ENCODE measurements at places on chromosomes 12 and 14.
A peak's percentile ranks its signal among the peaks of the same experiment; 100 is the strongest.

- DNase-seq = no peak
Measured at GRCh38 chr12:54075974-54076373, 22.3 kb downstream of the HOXC4 start.

- peak; percentile 94 for DNase-seq
Measured at GRCh38 chr12:113700943-113701342, 229.3 kb upstream of the LHX5 start.

GRCh38 chr12:14193639-14194038 is 171.8 kb upstream of the ATF7IP start:
- DNase-seq = no peak

DNA sequence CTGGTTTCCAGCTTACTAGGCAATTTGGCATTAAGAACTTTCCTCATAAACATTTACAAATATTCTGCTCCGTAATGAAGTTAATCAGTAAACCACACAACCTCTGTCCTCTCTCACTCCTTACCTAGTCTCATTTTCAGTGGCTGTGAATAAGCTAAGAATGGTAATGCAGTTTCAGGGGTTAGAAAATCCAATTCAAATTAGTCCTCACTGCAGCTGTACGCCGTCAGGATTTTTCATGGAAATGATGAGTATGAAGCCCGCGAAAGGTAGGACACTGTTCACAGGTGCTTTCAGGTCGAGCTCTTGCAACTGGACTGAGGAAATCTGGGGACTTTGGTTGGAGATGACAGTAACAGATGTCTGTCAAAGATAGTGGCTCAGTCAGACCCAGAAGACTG is 29.6 kb downstream of the NR1H4 start:
- no peak for DNase-seq

- peak; percentile 75 for DNase-seq
Measured at GRCh38 chr12:120677765-120678473, 9.0 kb upstream of the MLEC start.

GRCh38 chr12:53190108-53190729 is 9.5 kb upstream of the CSAD start:
- peak; percentile 89 for DNase-seq

DNA sequence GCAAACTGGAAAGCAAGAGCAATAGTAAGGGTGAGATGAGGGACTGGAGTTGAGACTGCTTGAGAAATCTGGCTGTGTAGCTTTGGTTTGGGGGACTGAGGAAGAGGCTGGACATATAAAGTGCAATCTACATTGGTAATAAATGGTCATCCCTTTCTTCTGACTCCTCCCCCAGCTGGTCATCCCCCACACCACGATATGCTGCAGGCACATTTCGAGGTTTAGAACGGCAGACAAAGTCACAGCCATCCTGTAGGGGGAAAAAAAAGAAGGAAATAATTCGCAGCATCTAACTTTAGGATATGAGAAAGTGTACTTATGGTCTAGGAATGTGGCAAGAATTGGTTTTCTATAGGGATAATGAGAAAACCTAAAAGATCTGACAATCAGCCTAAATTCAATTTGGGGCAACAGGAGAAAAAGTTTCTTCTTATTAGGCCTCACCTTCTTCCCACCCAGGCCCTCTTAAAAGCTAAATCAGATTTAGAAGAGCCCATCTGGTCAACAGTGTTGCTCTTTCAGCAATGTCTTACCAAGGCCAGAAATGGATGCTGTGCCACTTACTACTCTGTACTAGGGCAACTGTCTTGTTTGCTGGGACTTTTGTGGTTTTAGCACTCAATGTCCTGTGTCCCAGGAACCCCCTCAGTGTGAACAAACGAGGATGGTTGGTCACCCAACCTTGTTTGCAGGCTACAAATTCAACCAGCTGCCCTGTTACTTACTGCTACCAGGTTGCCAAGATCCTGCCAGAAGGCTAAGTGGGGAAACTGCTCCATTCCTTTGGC is 7.6 kb downstream of the M6PR start:
- DNase-seq = no peak

- no peak for DNase-seq
Measured at GRCh38 chr14:23396126-23396525, 11.9 kb downstream of the MYH6 start.

DNA sequence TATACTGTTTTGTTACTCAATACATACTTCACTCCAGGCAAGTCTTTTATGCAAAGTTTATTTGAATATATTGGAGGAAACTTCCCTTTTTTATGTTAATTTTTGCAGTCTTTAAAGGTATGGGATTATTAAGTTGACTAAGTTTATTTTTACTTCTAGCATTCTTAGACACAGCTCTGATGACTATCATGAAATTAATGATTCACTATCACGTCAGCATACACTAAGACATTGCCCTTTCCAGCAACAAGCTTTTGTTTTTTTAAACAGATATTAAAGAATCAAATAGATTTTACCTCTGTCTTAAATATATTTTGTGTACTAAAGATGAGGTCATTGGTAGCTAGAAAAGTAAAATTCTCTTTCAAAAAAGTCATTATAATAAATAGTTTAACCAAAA is 52.1 kb downstream of the DERA start:
- no peak for DNase-seq
